NCI-H510A treated with DMSO at 0.1 percent for 48 hours (cell line): ENCODE measurements at places on chromosomes 2 and 18.

DNA sequence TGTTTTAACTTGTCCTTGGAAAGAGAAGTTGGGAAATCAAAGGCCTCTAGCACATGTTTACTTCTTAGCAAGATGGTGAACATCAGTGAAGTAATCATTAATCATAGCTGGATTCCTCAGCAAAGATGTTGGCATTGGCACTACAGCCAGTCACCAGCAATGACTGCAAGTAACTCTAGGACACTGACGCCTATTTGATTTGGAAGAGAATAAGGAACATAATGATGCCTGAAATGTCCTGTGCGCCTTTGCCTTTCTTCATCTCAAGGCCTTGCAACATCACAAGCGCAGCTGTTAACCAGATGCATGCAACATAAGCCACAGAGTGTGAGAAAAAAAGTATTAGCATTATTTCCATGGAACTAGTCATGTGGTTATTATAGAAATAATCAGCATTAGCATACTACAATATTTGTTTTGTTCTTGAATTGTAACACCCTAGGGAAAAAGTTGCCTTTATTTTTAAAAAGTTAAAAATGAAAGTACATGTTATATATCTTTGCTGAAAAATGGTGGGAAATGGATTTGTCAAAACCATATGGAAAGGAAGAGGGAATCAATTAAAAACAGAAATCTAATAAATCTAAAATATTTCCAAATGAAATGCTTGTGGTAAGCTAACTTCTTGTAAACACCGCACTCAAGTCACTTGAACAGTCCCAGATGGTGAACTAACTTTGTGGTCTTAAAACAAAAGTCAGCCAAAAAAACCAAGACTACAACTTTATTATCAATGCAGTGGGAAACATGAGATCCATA, 55.6 kb downstream of the THADA start:
- no peak for DNase-seq

DNA sequence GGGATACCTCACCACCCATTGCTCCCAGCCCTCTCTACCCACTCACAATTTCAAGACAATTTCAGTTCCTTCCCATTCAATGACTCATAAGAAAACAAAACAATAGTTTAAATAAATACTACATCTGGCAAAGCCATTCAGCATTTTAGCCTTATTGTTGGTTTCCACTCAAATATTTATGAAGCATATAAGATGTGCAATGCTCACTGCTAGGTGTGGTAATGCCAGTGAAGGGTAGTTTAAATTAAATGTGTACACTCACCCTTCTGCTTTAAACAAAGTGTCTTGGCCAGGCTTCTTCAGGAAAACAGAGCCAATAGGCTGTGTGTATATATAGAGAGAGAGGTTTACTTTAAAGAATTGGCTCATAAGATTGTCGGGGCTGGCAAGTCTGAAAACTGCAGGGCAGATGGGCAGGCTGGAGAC, 37.0 kb downstream of the INO80C start:
- DNase-seq, result no peak

GRCh38 chr2:39361511-39361910, 75.6 kb downstream of the MAP4K3 start:
- DNase-seq, result no peak

GRCh38 chr2:52082646-52083045, 1050.7 kb upstream of the NRXN1 start:
- no peak for DNase-seq

DNA sequence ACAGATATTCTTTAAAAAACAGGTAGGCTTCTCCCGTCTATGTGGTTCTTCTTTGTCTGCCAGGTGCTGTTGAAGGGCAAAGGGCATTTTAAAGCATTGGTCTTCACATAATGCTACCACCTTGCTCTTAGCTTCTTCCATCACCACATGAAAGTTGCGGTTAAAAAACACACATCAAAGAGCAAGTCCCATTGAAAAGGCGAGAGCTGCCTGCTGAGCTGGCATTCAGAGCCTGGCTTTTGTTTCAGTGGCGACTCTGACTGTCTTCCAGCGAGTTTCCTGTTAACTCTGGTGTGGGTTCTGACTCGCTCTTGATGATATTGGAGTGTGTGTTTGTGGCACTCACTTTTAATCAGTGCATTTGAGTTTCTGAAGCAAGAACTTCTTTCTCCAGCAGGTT, 624.9 kb upstream of the FANCL start:
- peak; percentile 44 for DNase-seq

- DNase-seq, result no peak
Measured at GRCh38 chr2:158993721-158994587, 25.5 kb downstream of the TANC1 start.

DNA sequence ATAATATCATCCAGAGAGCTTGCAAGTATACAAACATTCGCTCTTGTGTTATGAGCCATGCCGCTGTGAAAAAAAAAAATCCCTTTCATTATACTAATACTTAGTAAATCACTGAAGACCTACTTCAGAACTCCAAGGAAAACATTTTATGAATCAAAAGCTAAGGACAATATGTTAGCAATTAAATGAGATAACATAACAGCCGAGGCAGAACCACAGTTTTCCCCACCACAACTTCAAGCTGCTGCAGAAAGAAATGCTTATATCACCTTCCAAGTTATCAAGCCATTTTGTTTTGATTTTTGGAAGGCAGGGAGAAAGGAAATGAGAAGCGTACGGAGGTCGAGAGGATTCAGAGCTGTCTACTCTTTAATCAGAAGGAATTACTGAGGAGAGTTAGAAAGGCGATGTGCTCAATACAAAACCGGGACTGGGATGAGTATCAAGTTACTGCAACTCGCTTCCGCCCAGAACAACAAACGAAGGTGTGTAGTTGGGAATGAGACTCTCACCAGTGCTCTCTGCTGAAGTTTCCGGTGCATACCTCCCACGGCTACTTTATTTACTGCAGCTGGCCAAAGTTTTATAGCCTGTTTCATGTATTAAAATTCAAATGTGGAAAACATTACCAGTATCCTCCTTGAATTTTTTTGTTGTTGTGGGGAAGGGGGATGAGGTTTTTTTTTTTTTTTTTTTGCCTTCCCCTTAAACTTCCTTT, 292.2 kb upstream of the CCDC68 start:
- DNase-seq, result peak; percentile 79

- no peak for DNase-seq
Measured at GRCh38 chr2:32136097-32136496, 29.6 kb upstream of the SLC30A6 start.

- no peak for DNase-seq
Measured at GRCh38 chr2:133012847-133013734, 343.1 kb upstream of the LYPD1 start.

DNA sequence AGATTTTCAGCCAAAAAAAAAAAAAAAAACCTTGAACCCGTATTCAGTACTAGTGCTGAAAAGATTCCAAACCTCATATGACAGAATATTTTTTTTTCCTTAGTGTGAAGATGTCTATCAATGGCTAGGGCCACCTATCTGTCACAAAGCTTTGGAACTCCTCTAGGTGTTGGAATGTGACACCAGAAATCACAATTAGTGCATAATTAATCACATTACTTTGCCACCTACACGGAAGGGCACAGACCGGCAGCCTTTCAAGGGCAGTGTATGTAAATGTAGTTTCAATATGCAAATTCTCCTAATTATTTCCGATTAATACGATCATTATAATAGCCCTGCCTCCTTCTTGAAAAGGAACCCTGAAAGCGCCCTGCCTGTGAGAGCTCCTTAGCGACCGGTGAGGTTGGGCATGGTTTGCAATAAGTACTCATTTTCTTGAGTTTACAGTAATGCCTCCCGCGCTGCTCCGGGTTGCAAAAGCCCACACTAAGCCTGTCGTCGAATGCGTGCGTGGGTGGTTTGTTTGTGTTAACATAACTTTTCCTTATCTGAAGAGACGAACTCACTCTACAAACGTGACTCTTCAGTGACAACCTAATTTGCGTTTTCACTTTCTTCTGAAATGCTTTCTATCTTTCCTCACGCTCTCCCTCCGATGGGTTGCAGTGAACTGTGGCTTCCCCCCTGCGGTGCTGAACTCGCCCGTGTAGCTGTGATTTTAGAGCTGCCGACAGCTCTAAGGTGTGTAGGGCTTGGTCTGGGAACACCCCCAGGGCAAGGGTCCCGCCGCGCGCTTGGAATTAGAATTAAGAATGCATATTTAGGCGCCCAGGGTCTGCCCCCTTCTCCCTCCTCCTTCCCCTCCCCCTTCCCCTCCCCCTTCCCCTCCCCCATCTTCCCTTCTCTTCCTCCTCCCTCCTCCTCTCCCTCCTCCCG, 765 bp upstream of the ID2 start:
- DNase-seq, result peak; percentile 66

DNA sequence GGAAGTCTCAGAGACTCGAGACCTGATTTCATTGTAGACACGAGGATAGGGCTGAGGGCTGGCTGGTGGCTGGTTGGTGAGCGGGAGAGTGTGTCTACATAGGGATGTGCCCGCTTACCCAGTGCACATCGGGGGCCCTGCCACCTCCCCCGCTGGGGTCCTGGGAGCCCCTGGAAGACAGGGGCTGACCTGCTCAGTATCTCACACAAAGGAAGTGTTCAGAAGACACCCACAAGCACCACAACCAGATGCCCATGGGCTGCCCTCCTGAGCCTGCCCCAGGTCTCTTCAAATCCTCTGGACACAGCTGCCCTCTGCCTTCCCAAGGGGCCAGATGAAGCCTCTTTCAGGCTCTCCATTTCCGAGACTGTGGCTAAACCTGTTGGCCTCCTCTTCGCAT, 43.1 kb downstream of the MYCN start:
- no peak for DNase-seq

GRCh38 chr18:51135795-51136194, 61.7 kb downstream of the MEX3C start:
- no peak for DNase-seq

DNA sequence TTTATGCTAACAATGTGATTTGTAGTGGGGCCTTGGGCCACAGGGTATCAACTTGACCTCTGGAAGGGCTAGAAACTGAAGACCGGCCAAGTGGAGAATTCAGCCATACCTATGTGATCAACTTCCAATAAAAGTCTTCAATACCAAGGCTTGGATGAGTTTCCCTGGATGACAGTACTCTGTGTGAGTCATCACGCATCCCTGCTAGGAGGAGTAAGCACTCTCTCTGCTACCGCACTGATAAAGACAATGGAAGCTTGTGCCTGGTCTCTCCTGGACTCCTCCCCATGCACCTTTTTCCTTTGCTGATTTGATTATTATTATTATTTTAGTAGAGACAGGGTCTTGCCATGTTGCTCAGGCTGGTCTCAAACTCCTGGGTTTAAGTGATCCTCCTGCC, 58.1 kb downstream of the SKA1 start:
- DNase-seq, result no peak

DNA sequence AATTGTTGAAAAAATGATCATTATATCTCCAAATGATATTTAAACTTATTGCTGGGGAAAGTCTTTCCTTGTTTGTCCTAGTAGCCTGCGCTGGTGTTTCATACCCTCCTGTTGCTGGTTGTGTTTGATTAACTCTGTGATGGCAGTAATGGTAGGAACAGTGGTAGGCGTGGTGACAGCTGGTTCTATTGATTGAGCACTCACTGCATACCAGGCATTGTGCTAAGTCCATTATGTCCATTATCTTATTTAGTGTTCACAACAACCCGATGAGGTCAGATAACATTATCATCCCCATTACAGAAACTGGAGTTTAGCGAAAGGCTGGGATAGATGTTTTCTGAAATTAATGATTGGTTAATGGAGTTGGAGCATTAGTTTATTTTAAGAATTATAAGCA, 77.8 kb upstream of the STON1 start:
- peak; percentile 12 for DNase-seq

DNA sequence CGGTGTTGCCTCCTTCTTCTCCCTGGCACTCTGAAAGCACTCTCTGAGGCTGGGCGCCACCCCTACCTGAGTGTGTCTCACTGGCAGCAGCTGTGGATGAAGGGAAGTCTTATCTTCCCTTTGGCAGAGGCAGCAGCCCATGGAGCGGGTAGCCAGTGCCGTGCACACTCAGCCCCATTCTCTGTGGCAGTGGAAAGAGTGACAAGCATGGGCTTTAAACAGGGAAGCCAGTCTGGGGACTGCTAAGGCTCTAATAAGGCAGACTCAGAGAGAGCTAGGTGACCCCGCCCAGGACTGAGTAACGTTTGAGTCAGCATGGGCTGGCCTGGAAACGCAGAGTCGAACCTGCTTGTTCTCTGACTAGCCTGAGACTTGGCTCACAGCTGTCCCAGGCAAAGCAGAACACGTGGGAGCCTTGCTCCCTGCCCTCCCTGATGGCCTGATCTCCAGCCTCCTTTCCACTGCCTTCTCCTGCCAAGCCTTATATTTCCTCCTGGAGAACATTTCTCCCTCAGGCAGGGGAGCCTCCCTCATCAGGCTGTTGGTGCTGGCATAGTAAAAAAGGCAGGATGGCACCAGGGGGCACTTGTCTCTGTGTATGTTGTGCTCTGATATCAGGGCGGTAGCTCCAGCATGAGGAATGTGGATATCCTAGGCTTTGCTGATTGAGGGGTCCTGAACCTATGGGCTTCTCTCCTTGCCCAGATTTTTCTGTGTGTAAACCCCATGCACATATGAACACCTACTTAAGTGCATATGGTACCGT, 93.9 kb upstream of the LGALSL start:
- DNase-seq, result no peak

- DNase-seq, result no peak
Measured at GRCh38 chr2:157784169-157784822, 91.8 kb downstream of the ACVR1 start.

DNA sequence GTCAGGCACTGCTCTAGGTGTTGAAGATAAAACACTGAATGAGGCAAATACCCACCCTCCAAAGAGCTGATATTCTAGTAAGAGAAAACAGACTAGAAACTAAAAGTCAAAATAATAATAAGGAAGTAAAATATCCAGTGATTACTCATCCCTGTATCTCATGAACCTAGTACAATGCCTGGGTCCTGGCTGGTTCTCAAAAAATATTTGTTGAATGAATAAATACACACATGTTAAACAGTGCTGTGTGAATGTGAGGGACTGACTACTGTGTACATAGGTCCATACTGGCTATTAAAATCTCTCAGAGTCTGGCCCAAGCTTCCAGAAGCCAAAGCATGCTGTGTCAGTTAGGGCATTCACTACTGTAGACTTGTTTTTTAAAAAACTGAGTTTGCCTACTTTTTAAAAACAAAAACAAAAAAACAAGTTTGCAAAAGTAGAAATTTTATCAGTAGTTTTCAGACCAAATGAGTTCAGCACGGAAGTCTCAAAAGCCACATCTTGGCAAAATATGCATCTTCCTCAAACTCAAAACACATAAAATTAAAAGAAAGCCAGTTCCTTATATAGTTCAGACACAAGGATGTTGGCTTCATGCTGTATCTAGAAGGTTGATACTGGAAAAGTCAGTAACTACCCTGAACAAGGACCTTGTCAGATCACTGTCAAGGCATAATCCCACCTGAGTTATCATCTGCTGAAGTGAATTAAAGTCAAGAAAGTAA, 136.2 kb downstream of the THADA start:
- no peak for DNase-seq

- DNase-seq, result no peak
Measured at GRCh38 chr2:101188683-101189405, 37.7 kb upstream of the TBC1D8 start.
